ENCODE measurements at places on chromosomes 1 and 21.

- no peak for DNase-seq
Measured at GRCh38 chr1:239178961-239179360, 207.4 kb upstream of the CHRM3 start.

DNA sequence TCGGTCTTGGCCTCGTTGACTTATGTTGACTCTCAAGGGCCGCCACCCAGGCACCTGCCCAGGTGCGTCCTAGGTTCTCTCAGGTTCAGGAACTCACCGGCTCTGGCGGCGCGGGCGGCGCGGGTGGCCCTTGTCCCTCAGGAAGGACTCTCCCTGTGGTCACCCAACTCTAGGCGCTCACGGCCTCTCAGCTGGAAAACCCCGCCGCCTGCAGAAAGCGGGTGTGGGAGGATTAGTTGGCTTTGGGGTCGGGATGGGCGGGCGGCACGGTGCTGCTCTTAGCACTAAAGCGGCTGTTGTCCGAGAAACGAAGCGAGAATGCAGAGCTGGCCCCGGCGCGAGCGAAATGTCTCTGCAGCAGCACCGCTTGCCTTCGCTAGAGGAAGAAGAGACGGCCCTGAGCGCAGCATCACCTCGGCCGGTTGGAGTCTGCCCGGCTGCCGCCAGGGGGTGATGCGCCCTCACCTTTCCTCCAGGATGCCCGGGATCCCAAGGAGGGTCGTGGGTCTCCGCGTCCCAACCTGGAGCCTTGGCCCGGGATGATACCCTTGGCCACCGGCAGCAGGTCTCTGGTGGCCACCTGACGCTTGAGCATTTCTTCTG is 8.1 kb upstream of the TADA1 start:
- peak; percentile 6 for DNase-seq

DNA sequence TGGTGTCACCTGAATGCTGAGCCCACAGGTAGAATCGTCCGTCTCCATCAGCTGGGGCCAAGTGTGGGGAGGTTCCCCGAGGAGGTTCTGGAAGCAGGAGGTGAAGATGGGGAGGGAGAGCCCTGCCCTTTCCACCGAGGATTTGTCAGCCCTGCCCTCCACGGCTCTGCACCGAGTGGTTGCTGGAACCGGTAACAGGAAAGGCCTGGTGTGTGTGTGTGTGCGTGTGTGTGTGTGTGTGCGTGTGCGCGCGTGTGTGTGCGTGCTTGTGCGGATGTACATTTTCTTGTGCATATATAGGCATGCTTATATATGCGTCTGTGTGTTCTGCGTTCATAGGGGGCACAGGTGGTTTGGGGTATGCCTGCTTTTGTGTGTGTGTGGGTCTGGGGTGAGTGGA is 3.5 kb downstream of the NBL1 start:
- no peak for DNase-seq

- DNase-seq, result no peak
Measured at GRCh38 chr1:193348769-193349535, 162.5 kb upstream of the B3GALT2 start.

GRCh38 chr1:107990606-107991005 is 25.6 kb upstream of the VAV3 start:
- DNase-seq, result no peak

DNA sequence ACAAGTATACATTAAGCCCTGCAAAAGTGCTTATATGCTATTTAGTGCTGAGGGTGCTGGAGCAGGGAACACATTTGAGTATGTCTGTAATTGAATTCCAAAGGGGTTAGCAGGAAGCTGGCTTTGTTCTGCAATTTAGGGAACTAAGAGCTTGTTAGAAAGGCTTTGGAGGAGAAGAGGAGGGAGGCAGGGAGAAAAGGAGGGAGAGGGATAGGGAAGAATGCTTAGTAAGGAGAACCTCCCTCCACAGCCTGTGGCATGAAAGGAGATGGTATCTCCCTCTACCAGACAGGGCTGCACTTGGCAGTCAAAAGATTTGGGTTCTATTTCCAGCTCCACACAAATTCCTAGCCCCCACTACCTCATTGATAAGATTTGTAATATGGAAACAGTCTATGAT is 217.8 kb downstream of the DAB1 start:
- no peak for DNase-seq

- DNase-seq, result no peak
Measured at GRCh38 chr1:107132195-107132594, 8.6 kb upstream of the NTNG1 start.

- DNase-seq, result no peak
Measured at GRCh38 chr1:177488722-177489121, 318.0 kb downstream of the BRINP2 start.

DNA sequence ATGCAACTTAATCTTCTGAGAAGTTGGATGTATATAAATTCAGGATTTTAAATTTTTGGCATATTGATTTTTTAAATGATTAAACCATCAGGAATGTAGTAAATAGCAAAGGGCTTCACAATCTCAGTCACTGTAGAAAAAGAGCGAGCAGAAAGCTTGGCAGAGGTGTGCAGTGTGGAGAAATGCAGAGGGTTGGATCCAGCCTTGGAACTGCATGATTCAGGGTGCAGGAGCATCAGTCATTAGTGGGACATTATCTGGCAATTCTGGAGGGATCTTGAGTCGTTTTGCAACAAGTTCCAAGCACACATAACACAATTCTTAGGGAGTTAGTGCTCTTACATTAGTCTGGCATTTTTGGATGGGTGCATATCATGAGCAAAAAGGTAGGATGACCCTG is 267.9 kb downstream of the PLA2G4A start:
- DNase-seq, result no peak

DNA sequence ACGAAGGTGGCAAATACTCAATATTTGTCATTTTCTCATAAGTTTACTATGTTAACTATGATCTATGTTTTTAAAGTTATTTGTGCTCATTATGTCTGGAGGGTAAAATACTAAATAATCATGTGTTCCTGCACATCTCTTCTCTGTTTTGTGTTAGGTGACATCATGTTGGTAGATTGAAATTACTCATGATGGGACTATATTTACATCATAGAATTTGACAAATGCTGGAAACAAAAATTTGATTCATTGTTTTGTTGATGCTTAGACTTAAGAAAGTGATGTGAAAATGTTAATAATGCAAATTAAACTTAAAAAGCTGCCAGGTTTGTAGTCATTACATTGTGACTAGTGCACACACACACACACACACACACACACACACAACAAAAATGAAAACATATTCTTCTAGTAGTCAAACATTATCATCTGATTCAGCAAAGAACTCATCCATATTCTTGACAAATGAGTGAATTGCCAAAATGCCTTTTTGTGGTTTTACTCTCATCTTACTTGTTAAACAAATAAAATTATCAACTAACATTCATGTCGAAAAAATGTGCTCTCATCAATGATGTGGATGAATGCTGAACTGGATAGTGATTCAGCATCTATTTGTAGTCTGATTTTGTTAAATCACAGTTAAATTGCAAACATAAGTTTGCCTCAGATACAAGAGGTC is 870.7 kb downstream of the BRINP3 start:
- no peak for DNase-seq

- DNase-seq, result no peak
Measured at GRCh38 chr1:234970401-234970730, 158.3 kb downstream of the TOMM20 start.

GRCh38 chr1:72109916-72110315 is 172.4 kb downstream of the NEGR1 start:
- no peak for DNase-seq

- no peak for DNase-seq
Measured at GRCh38 chr1:187842406-187843165, 1013.8 kb downstream of the PLA2G4A start.

- DNase-seq, result no peak
Measured at GRCh38 chr21:23455676-23456075, 2151.6 kb downstream of the MRPL39 start.

GRCh38 chr21:16211339-16212303 is 481.8 kb downstream of the USP25 start:
- no peak for DNase-seq

GRCh38 chr1:34973326-34973725 is 11.8 kb downstream of the TMEM35B start:
- no peak for DNase-seq

DNA sequence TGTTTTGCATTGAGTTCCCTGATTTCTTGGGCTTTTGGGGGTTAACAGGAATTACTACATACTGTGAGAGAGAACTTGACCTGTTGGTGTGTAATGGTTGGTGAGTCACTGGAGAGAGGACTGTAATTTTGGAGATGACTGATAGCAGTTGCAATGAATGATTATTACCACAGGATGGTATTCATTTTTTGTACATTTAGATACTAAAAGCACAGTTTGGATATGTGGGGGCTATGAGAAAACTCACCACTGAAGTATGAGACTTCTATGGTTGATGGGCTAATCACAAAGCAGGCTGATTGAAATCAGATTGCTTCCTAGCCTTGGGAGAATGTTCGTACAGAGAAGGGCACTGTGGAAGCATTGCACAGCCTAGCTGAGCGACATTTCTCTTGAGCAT is 1571.3 kb upstream of the PRMT6 start:
- DNase-seq, result no peak

- DNase-seq, result no peak
Measured at GRCh38 chr1:36446271-36446670, 4.0 kb downstream of the OSCP1 start.

GRCh38 chr1:203207751-203208150 is 21.2 kb upstream of the CHI3L1 start:
- DNase-seq, result no peak

GRCh38 chr1:98325646-98326440 is 335.7 kb upstream of the SNX7 start:
- DNase-seq, result no peak

- no peak for DNase-seq
Measured at GRCh38 chr1:165842671-165843129, 15.3 kb downstream of the UCK2 start.

DNA sequence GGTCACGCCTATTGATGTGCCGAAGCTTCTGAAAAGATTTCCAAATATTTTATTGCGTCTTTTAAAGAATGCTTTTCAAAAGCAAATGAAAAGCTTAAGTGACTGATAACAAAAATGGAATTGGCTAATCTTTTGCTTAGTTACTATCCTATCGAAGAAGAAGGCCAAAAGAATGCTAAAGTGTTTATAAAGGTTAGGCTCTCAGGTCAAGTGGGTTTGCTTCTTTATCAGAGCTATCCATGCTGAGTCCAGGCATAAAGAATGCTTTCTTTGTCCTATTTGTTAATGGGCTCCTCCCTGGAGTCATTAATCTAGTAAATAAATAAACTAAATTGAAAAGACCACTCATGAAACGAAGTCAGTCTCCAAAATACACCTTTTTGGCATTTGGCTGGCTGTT is 133.4 kb upstream of the LYPLAL1 start:
- DNase-seq, result no peak

DNA sequence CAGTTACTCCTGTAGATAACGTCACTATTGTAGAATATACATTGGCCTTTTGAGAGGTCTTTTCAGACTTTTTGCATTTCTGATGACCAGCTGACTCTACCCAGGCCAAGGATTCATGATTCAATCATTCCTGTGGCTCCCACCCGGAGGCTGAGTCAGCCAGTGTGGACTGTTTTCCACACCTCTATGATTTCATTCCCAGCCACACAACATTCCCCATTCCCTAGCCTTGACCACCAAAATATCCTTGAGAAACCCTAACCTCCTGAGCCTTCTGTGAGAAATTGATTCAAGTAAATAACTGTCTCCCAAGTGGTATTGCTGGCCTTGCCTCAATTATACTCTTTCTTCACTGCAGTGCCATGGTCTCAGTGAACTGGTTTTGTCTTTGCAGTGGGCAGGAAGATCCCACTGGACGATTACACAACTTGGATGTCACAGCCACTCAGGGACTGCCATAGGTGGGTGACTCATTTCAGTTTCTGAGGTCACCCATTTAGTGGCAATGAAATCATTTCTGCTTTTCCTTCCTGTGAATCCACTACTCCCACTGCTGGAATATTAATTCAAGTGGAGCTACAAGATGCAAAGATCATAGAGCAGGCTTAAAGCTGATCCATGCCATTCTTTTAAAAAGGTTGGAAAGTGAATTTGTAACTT is 518.6 kb upstream of the ZP4 start:
- no peak for DNase-seq

DNA sequence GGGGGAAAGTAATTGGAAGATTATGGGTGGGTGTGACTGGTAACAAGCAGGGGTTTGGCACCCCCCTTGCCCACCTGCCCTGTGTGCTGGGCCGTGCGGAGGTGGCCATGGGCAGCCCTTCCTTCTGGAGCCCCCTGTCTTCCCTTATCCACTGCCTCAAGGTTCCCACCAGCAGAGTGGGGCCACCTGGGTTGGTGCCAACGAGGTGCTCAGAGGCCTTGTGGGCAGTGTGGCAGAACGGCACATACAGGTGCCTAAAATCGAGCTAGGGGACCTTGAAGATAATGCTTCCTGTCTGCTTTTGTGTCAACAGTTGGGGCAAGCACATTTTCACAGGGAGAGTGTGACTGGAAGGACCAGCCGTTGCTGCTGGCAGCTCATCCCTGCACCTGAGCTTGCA is 161.8 kb downstream of the PCBP3 start:
- DNase-seq, result no peak

DNA sequence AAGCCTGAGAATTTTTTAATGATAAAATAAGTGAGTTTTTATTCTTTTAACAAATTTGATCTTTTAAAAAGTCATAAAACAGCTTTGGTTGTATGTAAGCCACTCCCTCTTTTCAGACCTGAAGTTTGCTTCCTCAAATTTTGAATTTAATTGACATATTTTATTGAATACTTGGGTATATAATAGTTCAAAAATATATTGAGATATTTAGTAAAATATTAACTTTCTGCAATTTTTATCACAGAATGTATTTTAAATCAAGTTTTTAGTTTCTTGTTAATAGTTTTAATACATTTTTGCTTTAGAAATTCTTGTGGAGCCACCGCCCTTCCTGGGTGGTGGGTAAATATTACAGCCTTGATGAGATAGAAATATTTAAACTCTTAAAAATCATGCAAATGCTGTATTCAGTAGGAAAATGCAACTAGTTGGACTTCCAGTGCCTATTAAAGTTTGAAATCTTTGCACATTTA is 867 bp downstream of the PTPRC start:
- no peak for DNase-seq

DNA sequence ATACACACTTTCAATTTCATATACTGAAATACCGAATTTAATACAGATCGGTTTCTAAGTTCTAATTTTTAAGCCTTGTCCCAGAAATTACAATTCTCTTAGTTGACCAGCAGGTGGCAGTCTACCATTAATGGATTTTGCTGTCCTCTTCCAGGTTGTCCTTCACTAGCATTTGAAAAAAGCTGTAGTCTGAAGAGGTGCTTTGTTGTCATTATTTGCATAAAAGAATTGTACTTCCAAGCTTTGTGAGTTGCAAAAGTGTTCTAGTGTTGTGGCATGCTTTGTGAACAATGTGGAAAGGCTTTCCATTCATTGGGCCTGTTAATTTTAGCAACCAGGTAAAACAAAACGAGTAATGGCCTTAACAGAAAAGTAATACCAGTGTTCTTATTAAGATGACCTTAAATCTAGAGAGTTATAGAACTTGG is 193.6 kb downstream of the RPS6KC1 start:
- DNase-seq, result no peak

DNA sequence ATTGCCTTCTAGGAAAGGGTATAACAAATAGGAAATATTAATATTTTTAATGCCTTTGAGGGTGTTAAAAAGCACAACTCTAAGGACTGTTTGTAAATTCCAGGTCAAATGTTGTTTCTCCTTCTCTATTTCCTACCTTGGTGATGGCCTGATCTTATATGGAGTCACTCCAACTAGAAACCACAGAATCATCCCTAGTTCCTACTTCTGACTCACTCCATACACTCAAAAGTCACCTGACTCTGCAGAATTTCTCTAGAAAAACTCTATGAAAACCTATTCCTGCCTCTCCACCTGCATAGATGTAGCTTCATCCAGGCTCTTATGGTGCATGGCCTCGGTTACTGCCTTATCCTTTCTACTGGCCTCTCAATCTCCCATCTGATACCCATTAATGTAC is 14.5 kb downstream of the RGS4 start:
- no peak for DNase-seq

GRCh38 chr1:195745189-195746010 is 862.8 kb downstream of the KCNT2 start:
- DNase-seq, result no peak
